ENCODE measurements at places on chromosomes 7 and 10.

- no peak overlapping the region for H3K27ac ChIP-seq
- no peak for DNase-seq
- H3K36me3 ChIP-seq = no peaks in the 10 kb centered on the region
- no peaks in the 10 kb centered on the region for H3K4me1 ChIP-seq
These were observed 898.6 kb downstream of the KCNMA1 start for GRCh38 chr10:76738991-76739390.

DNA sequence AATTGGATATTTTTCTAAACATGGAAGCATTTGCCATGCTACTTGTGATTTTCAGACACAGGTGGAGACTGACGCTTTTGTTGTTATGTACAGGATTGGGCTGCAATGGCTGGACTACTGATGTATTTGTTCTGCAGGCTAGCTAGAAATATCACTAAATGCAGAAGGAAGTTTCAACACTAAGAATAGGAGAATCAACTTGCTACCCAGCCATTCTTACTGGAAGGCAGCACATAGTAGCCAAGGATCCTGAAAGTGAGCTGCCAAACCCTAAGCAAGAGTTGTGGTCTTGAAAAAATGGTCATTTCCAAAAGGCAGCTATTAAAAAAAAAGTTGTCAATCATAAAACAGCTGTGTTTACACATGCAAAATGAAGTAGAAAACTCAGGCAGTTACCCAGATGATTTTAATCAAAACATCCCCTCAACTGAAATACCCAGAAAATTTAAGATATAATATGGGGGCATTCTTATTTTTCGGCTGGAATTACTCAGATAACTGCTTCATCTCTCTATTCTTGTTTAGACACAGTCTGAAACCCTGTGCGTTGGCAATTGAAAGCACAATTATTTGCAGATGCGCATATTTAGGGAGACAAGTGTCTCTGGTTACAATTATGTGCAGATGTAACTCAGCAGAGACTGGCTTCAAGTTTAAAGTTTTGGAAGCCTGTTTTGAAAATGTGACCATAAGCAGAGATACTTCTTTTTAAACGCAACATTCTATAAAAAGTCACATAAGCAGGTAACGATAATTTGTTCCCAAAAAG is 31.2 kb downstream of the GFRA1 start:
- H3K4me3 ChIP-seq = no peak overlapping the region
- no peaks in the 10 kb centered on the region for H3K4me1 ChIP-seq

DNA sequence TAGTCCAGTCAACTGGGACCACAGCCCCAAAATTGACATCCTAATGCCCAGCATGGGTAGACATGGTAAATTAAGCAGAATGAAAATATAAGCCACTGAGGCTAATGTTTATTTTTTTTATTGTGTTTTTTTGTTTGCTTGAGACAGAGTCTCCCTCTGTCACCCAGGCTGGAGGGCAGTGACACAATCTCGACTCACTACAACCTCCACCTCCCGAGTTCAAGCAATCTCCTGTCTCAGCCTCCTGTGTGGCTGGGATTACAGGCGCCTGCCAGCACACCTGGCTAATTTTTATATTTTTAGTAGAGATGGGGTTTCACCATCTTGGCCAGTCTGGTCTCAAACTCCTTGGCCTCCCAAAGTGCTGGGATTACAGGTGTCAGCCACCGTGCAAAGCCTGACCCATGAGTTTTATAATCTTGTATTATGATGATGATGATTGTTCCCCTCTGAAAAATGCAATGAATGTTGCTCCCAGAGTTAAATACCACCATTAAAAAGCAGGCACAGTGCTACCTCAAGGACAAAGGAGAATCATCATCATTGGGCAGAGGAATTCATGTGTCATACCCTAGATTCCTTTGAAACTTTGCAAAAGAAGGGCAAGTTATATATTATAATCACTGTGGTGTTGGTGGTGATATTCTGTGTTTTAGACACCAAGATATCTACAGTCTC is 228.0 kb downstream of the PARD3 start:
- no peak for DNase-seq
- no peaks in the 10 kb centered on the region for H3K36me3 ChIP-seq
- H3K4me1 ChIP-seq = no peaks in the 10 kb centered on the region
- H3K27ac ChIP-seq = no peak overlapping the region

- H3K4me1 ChIP-seq = peaks cover 12% of the 10 kb centered on the region
- peaks cover 2% of the 10 kb centered on the region for H3K27me3 ChIP-seq
- no peak overlapping the region for H3K4me3 ChIP-seq
- H3K27ac ChIP-seq = no peak overlapping the region
- DNase-seq = peak; percentile 60
These were observed 4.2 kb downstream of the SMARCD3 start for GRCh38 chr7:151244196-151244840.

GRCh38 chr10:71911296-71911953 is 52.8 kb upstream of the CHST3 start:
- peak; percentile 56 for DNase-seq
- H3K4me1 ChIP-seq = no peaks in the 10 kb centered on the region
- no peaks in the 10 kb centered on the region for H3K27me3 ChIP-seq
- no peak overlapping the region for H3K27ac ChIP-seq
- H3K4me3 ChIP-seq = no peak overlapping the region
- H3K36me3 ChIP-seq = no peaks in the 10 kb centered on the region

DNA sequence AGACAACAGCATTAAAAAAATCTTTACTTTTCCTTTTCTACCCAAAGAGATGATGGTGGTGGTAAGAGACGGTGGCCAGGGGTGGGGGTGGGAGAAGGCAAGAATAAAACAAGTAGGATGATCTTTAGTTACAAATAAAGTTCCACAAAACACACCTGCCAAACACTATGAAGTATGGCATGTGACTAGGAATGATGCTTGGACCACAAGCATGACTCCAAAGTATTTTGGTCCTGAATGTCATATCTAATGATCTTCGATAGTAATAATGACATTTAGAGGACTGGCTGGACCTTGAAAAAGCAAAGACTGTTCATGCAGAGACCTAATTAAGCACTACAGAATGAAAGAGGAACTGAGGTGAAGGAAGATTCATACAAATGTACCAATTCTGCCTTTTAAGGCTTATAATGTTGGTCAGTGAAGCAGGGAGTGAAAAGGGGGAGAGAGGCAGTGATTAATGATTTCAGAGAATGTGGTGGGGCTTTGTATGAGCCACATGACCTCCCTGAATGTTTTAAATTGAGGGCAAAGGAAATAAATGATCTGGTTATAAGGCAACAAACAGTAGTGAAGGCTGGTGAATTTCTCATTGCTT is 29.6 kb upstream of the DKK1 start:
- H3K27me3 ChIP-seq = no peaks in the 10 kb centered on the region
- H3K36me3 ChIP-seq = no peaks in the 10 kb centered on the region
- H3K4me3 ChIP-seq = no peak overlapping the region
- no peaks in the 10 kb centered on the region for H3K4me1 ChIP-seq
- no peak for DNase-seq

GRCh38 chr7:9028012-9028411 is 594.6 kb downstream of the NXPH1 start:
- H3K27me3 ChIP-seq = no peaks in the 10 kb centered on the region
- H3K27ac ChIP-seq = no peak overlapping the region
- no peak overlapping the region for H3K4me3 ChIP-seq
- H3K36me3 ChIP-seq = no peaks in the 10 kb centered on the region
- H3K4me1 ChIP-seq = no peaks in the 10 kb centered on the region
- DNase-seq = no peak

GRCh38 chr7:43038254-43038653 is 74.2 kb upstream of the HECW1 start:
- H3K4me1 ChIP-seq = no peaks in the 10 kb centered on the region
- no peaks in the 10 kb centered on the region for H3K27me3 ChIP-seq
- DNase-seq = no peak
- no peak overlapping the region for H3K4me3 ChIP-seq
- H3K36me3 ChIP-seq = no peaks in the 10 kb centered on the region

GRCh38 chr7:42237811-42238541 is 967 bp upstream of the GLI3 start:
- H3K36me3 ChIP-seq = no peaks in the 10 kb centered on the region
- no peaks in the 10 kb centered on the region for H3K4me1 ChIP-seq
- peak; percentile 71 for DNase-seq
- H3K4me3 ChIP-seq = peak overlapping the region; percentile 76
- H3K27ac ChIP-seq = peak overlapping the region; percentile 94
- H3K27me3 ChIP-seq = peaks cover 4% of the 10 kb centered on the region

DNA sequence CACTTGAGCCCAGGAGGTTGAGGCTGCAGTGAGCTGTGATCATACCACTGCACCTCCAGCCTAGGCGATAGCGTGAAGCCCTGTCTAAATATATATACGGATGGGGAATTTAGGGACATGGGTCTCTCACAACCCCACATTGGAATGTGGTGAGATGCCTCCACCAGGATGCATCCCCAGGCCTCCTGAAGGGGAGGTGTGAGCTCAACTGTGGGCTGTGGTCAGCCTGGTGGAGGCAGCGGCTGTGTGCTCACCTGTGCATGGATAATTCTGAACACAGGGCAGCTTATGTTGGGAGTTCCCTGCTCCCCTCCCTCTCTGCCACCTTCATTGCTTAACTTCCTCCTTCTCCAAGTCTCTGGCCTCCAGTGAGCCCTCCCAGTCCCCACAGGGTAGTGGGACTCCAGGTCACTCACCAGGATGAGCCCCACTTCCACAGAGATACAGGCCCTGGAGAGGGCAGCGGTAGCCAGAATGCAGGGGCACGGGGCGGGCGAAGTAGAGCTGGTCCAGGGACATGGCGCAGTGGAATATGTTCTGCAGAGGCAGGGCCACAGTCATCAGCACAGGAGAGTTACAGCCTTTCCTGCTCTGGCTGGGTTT is 30.4 kb downstream of the PYROXD2 start:
- H3K4me1 ChIP-seq = peaks cover 9% of the 10 kb centered on the region
- no peak overlapping the region for H3K27ac ChIP-seq
- DNase-seq = peak; percentile 29
- H3K27me3 ChIP-seq = no peaks in the 10 kb centered on the region
- H3K36me3 ChIP-seq = no peaks in the 10 kb centered on the region
- H3K4me3 ChIP-seq = no peak overlapping the region

DNA sequence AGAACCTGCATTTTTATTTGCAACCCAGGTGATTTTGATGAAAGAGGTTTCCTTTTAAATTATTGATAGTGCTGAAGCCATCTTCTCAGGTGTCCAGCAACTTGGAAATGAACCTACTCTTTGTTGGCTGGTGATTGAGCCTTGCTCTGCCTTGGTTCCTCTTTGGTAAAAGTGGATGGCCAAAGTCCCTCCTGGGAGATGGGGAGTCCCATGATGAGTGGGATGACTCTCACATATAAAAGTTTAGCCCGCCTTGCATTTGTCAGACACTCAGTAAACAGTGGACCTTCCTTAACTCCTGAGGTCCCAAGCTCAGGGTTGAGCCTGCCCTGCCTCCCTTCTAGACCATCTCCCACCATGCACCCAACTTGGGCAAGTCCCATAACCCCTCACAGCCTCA is 28.9 kb upstream of the KAT6B start:
- no peak overlapping the region for H3K4me3 ChIP-seq
- H3K4me1 ChIP-seq = no peaks in the 10 kb centered on the region
- no peak overlapping the region for H3K27ac ChIP-seq
- H3K36me3 ChIP-seq = no peaks in the 10 kb centered on the region

- H3K27ac ChIP-seq = no peak overlapping the region
- H3K36me3 ChIP-seq = no peaks in the 10 kb centered on the region
- no peak for DNase-seq
- H3K4me1 ChIP-seq = no peaks in the 10 kb centered on the region
These were observed 25.9 kb downstream of the KNDC1 start for GRCh38 chr10:133185916-133186315.

DNA sequence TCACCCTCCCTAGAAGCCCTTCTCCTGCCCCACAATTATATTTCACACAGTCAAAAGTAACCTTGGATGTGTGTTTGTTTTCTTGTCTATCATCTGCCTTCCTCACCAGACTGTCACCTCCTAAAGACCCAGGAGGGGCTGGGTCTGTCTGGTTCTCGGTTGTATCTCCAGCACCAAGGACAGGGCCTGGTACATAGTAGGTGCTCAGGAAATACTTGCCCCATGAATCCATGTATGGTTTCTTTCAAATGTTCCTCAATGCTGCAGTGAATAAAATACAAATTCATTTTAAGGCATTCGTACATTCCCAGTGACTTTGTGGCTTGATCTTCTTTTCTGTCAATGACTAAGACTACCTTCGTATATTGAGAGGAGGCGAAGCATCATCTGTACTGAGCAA is 122.9 kb upstream of the ZNF716 start:
- no peak overlapping the region for H3K27ac ChIP-seq
- H3K36me3 ChIP-seq = no peaks in the 10 kb centered on the region
- no peaks in the 10 kb centered on the region for H3K4me1 ChIP-seq

- no peak overlapping the region for H3K27ac ChIP-seq
- H3K4me1 ChIP-seq = no peaks in the 10 kb centered on the region
- H3K27me3 ChIP-seq = no peaks in the 10 kb centered on the region
- no peaks in the 10 kb centered on the region for H3K36me3 ChIP-seq
- no peak for DNase-seq
These were observed 348.8 kb downstream of the SDK1 start for GRCh38 chr7:3649678-3650440.

GRCh38 chr10:18409599-18410397 is 241.6 kb downstream of the NSUN6 start:
- DNase-seq = no peak
- no peak overlapping the region for H3K27ac ChIP-seq
- no peaks in the 10 kb centered on the region for H3K4me1 ChIP-seq
- H3K4me3 ChIP-seq = no peak overlapping the region
- no peaks in the 10 kb centered on the region for H3K36me3 ChIP-seq

Measured in mesendoderm (in vitro differentiated cells).